NCI-H1930 (cell line): ENCODE measurements at places on chromosomes 6 and 20.

DNA sequence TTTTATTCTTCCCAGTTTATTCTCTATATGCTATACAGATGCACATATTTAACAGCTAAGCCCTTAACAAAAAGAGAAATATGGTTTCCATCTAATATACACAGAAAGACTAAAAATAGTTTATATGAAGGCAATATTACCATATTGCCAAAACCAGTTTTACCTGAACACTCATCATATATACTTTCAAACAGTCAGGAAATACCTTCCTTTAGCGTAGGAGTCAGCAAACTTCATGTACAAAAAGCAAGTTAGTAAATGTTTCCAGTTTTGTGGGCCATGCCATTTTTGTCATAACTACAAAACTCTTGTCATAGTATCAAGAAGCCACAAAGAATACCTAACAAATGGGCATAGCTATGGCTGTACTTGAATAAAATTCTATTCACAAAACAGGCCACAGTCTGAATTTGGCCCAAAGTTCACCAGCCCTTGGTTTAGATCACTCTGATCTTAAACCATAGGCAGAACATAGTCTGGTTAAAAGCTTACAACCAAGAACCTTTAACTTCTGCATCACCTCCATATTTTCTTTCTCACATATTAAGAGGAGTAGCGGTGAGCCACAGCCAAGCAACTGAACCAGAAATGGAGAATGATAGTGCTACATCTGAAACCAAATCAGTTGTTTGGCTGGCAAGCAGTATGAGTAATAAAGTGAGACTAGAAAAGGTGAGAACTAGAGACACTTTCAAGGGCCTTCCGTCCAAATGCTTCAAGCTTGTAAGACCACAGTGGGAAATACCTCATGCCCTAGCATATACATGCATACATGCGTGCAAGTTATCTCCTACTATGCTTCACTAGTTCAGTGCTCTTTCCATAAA lies 116.6 kb downstream of the PTPRK start:
- no peak for DNase-seq

DNA sequence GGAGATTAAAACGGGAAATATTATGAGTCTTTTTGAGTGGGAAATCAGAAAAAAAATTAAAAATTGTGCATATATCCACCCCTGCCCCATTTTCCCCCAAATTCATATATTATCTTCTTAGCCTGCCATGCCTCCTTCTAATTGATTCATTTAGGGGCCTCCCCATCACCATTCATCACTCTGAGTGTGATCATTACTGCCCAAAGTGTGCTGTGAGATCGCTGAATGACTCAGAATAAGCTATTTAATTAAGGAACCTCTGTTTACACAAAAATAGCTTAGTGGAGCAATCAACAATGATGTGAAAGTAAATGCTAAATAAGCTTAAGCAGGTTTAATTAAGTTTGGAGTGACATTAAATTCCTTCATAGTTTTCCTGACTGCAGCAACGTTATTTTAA lies 645.5 kb downstream of the GRIK2 start:
- no peak for DNase-seq

DNA sequence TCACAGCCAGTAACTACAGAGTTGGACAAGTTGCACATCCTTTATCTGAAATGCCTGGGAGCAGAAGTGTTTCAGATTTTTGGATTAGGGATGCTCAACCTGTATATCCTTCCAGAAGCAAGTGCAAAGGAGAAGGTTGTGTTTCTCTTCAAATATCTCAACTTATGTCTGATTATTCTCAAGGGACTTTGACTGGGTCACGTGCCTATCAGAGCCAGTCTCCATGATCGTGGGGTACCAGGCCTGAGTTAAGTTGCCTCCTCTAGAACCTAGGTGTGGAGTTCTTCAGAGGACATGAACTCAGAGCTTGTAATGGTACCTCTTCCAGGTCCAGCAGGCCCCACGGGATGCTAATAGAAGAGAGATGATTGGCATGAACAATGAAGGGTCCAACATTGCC lies 7.8 kb downstream of the CD83 start:
- DNase-seq, result no peak

GRCh38 chr6:87858440-87858839 lies 156.4 kb upstream of the AKIRIN2 start:
- no peak for DNase-seq

- DNase-seq, result no peak
Measured at GRCh38 chr6:25403150-25403549, 124.0 kb downstream of the CARMIL1 start.

- no peak for DNase-seq
Measured at GRCh38 chr20:39630215-39630908, 668.2 kb downstream of the DHX35 start.

DNA sequence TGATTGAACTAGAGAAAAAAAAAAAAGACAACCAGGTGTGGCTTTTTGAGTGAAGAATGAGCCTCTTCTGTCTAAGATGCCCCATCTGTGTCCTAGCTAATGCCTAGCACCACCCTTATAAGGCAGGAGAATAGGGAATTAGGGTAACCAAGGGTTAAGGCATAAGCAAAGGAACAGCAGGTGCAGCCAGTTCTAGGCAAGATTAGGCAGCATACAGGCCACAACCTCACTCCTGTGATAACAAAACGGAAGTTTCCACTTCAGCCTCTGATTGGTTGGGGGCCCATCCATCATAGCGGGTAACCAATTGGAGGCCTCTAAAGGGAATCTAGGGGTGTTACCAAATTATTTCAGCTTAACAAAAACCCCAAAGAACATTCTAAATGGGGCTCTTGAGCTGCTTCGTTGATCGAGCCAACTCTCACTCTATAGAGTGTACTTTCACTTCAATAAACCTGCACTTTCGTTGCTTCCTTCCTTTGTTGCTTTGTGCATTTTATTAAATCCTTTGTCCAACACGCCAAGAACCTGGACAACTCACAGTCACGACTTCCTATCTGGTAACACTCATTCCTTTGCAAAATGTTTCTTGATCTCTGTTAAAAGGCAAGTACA lies 61.9 kb upstream of the TAGAP start:
- peak; percentile 18 for DNase-seq

DNA sequence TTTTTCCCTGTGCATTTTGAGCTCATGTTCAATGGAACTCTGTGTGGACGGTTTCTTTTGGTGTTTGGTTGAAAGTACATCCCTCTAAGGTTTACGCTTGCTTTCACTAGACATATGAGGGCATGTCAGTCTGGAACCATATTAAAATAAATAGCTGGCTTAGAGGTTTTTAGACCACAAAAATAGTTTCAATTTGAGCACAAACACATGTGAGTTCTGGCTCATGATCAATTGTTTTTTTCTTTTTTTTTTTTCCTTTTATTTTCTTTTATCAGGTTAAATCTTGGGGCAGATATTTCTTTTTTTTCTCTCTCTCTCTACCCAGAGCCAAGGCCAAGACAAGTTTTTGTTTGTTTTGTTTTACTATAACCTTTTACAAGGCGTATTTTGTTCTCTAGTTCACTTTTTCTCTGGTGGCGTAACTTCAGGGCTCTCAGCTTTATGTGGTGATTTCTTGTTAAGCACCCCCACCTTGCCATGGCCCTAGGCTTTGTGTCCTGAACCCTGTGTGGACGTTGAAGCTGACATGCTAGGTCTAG lies 92.9 kb downstream of the SHLD1 start:
- DNase-seq, result no peak

DNA sequence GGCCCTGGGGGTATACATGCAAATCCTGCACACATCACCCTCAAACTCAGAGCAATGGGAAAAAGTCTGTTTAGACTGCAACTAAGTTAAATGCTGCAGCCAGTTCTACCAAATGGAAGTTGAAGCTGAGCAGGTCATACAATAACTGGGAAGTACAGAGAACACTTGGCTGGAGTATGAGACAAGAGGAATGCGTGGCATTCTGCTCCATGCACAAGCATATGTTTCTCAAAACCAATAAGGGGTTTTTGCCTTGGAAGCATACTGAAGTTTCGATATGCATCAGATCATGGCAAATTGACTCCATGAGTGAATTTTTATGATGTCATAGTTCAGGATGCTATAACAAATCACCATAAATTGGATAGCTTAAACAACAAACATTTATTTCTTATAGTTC lies 193.8 kb downstream of the COL12A1 start:
- DNase-seq, result no peak

GRCh38 chr20:37218441-37218840 lies 39.1 kb upstream of the MROH8 start:
- no peak for DNase-seq

DNA sequence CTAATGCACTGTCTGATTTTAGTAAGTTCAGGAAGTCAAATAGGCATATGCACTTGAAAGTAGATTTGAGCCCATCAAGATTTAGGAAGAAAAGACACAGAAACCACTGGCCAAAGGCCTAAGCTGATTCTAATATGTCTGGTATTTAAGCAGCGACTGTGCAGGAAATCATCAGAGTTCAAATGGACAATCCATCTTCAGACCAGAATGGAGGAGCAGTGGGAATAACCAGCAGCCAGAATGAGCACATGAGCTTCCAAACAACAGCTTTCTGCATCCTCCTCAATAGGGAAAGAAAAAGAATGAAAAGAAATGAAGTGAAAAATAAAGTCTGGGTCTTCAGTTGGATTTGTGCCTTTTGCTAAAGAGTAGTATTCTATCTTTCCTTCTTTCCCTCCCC lies 50.6 kb downstream of the SOD2 start:
- DNase-seq, result no peak

- DNase-seq, result no peak
Measured at GRCh38 chr6:7100072-7100752, 7.5 kb upstream of the RREB1 start.

GRCh38 chr6:123896869-123897268 lies 93.2 kb downstream of the NKAIN2 start:
- DNase-seq, result no peak

GRCh38 chr20:40813029-40813431 lies 124.0 kb upstream of the MAFB start:
- no peak for DNase-seq

DNA sequence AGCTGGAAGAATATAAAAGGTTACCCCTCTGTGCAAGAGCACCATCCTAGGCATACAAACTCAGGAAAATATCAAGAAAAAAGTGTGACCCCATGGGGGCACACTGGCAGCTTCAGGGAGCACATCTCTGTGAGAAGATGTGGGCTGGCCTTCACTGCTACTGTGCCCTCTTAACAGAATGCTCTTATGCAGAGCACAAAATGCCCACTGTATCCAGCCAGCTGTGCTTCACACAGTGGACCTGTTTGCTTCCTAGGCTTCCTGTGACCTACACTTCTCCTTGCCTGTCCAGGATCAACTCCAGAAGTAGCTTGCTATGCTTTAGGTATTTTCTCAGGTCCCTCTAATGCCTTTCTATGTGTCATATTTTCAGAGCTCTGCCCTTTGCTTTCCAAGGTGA lies 380.2 kb upstream of the MMS22L start:
- no peak for DNase-seq

DNA sequence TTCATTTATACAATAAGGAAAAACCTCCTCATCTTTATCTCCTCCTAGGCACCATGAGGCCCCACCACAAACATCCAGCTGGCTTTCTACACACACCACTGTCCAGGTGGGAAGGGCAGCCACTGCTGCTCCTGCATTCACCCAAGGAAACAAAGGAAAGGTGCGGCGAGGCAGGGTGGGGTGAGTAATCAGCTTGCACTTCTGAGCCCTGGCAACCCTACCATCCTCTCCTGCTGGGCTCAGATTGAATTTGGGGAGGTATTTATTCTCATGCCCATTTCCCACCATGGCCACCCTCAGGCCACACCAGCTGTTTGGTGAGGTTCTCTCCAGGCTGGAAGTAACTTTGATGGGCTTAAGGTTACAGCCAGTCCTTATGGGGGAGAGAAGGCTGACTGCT lies 31.2 kb upstream of the SPDEF start:
- no peak for DNase-seq

DNA sequence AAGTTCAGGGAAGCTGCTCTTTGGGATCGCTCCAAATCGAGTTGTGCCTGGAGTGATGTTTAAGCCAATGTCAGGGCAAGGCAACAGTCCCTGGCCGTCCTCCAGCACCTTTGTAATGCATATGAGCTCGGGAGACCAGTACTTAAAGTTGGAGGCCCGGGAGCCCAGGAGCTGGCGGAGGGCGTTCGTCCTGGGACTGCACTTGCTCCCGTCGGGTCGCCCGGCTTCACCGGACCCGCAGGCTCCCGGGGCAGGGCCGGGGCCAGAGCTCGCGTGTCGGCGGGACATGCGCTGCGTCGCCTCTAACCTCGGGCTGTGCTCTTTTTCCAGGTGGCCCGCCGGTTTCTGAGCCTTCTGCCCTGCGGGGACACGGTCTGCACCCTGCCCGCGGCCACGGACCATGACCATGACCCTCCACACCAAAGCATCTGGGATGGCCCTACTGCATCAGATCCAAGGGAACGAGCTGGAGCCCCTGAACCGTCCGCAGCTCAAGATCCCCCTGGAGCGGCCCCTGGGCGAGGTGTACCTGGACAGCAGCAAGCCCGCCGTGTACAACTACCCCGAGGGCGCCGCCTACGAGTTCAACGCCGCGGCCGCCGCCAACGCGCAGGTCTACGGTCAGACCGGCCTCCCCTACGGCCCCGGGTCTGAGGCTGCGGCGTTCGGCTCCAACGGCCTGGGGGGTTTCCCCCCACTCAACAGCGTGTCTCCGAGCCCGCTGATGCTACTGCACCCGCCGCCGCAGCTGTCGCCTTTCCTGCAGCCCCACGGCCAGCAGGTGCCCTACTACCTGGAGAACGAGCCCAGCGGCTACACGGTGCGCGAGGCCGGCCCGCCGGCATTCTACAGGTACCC lies at the start of gene ESR1:
TSS of gene ESR1 (plus strand) at position 170 of the 858 bp plus-strand sequence. CDS start at position 401, 231 bp downstream.
- no peak for DNase-seq

DNA sequence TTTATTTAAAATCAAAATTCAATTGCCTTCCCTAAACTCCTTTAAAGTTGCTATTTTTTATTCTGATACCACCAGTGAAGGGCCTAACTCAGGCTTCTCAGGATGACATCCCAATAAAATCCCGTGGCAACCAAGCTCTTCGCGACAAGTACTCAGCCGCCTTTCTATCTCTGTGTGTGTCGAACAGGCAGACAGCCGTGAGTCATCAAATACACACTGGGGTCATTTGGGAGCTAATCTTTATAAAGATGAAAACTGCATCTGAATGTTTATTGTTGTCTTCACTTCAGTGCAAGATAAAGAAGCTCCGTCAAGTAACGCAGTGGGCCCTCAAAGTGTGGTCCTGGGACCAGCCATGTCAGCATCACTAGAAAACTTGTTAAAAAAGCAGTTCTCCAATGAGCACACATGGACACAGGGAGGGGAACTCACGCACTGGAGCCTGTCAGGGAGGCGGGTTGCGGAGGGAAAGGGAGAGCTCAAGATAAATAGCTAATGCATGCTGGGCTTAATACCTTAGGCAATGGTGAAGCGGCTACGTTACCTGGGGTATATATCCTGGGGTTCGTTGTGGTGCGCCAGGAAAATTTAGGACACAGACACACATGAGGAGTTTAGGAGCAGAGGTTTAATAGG lies 119.3 kb downstream of the RNF144B start:
- DNase-seq, result no peak
